ENCODE measurements at places on chromosomes 1 and 21.

GRCh38 chr1:150567341-150567716 is 12.1 kb downstream of the MCL1 start:
- DNase-seq: no peak

GRCh38 chr1:237580726-237581125 is 310.0 kb downstream of the ZP4 start:
- no peak for DNase-seq

DNA sequence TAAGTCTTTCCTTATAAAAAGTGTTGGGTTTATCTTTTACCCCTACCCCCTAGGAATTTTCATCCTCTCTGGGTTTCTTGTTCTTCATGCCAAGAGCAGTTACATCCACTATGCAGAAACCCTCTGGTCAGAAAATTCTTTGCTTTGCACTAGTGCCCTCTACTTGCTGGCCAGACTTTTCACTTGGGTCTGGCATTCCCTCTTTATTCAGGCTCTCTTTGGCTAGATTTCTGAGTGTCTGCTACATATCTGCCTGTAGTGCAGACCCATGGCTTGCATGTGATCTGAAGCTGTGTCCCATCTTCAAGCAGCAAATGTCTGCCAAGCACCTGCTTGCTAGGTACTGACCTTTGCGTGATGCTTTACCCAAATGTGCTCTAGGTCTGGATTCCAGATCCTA is 237.0 kb downstream of the GPATCH2 start:
- DNase-seq: no peak

GRCh38 chr1:247472035-247472434 is 14.1 kb upstream of the OR2B11 start:
- no peak for DNase-seq

DNA sequence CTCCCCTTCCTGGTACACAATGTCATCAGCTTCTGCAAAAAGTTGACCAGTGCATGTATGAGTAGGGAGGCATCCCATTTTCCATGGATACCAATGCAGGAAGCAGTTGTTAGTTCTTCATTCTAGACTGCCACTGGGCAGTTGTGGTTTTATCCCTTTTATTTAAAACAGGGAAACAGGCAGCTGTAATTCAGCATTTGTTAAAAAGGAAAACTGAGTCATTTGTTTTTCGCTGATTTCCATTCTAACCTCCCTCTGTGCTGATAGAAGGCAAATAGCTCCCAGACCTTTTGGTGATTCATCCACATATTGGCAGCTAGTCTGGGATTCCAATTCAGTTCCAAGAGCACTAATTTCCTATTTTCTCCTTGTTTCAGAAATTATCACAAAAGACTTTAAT is 21.1 kb upstream of the ABCA4 start:
- DNase-seq: no peak

GRCh38 chr1:202005958-202006357 is 4.4 kb upstream of the ELF3 start:
- DNase-seq: no peak

GRCh38 chr1:53187401-53187800 is 9.2 kb upstream of the CPT2 start:
- no peak for DNase-seq

- no peak for DNase-seq
Measured at GRCh38 chr1:1245817-1246576, 525 bp downstream of the C1QTNF12 start.

- DNase-seq: no peak
Measured at GRCh38 chr1:234212764-234213657, 160.2 kb upstream of the COA6 start.

All from SIG-M5 (cell line).